Endodermal cell (in vitro differentiated cells): ENCODE measurements at places on chromosomes 2 and 18. TPM values are rescaled to one million over a fixed set of nuclear protein-coding genes. Genes with fewer than 3 reads are reported as not detected.

NABP1 gene
- 5.8 and 6.1 TPM in 2 replicates for total RNA-seq

DNA sequence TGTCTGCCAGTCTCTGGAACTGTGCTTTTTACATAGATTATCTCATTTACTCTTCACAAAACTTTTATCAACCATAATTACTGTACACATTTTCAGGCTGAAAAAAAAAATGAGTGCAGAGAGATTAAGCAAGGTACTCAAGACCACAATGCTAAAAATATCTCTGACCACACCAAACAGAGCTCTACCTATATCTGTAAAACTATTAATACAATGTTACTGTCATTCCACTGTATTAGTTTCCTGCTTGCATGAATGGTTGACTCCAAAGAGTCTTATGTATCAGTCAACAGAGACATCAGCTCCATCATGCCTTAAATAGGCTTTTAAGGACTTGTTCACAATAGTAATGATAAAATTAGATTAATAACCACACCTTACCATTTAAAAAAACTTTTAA is 134.7 kb upstream of the CCDC150 start:
- H3K36me3 ChIP-seq: no peaks in the 10 kb centered on the region

LINC00305 gene
- total RNA-seq: not detected in 3 replicates

HOXD4 gene
- not detected in 2 replicates for total RNA-seq

DNA sequence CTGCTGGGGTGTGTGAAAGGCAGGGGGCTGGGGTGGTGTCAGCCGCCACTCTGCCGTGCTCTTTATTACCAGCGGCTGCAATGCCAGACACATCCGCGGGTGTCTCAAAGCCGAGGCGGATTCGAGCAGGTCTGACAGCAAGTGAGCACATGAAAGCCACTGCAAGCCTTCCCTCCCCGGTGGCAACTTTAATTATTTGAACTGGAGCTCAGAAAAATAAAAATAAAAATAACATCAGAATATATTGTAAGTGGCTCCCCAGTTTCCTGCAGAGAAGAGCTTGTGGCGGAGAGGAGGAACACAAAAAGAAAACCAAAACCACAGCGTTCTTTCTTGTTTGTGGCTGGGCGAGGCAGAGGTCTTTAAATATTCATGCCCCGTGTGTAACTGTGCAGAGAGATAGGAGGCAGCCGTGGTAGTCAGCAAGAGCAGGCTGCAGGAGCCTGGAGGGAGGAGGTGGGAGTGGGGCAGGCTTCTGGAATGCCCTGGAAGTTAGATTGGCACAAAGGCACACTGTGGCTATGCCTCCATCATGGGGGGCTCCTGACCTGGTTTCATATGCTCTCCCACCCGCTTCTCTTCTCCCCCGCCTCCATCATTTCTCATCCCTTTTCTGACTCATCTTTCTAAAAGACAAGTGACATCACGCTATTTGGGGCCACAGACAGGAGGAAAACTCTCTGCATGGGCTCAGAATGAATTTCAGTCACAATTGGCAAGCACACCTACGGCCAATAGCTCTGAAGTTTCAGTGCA is 199.8 kb downstream of the CLIP4 start:
- H3K4me3 ChIP-seq: no peak overlapping the region
- H3K36me3 ChIP-seq: no peaks in the 10 kb centered on the region
- no peaks in the 10 kb centered on the region for H3K4me1 ChIP-seq
- H3K27me3 ChIP-seq: no peaks in the 10 kb centered on the region
- peak; percentile 74 for DNase-seq
- peak overlapping the region; percentile 84 for H3K27ac ChIP-seq

DNA sequence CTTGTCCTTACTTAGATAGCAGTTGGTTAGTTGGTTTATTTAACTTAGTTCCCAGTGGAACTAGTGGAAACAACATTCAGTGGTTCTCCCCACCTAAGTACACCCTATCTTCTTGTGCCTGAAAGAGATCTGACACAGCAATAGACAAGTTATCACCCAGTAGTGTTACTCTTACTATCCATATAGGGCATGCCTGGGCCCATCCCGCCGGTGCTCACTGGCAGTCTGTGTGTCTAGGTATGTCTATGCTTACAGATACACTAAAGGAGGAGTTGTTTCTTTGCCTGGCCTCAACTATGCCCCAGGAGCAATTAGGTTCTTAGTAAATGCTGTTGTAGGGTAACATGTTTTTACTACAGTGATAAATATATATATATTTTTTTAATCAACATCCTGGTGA is 12.0 kb upstream of the NRP2 start:
- DNase-seq: no peak
- H3K4me3 ChIP-seq: no peak overlapping the region
- H3K27ac ChIP-seq: no peak overlapping the region
- H3K36me3 ChIP-seq: no peaks in the 10 kb centered on the region
- H3K27me3 ChIP-seq: peaks cover 6% of the 10 kb centered on the region
